ENCODE measurements at places on chromosomes 6 and 20.

- no peak for DNase-seq
Measured at GRCh38 chr6:45052325-45052724, 275.8 kb upstream of the RUNX2 start.

- no peak for DNase-seq
Measured at GRCh38 chr6:4935486-4935885, 68.4 kb downstream of the RPP40 start.

DNA sequence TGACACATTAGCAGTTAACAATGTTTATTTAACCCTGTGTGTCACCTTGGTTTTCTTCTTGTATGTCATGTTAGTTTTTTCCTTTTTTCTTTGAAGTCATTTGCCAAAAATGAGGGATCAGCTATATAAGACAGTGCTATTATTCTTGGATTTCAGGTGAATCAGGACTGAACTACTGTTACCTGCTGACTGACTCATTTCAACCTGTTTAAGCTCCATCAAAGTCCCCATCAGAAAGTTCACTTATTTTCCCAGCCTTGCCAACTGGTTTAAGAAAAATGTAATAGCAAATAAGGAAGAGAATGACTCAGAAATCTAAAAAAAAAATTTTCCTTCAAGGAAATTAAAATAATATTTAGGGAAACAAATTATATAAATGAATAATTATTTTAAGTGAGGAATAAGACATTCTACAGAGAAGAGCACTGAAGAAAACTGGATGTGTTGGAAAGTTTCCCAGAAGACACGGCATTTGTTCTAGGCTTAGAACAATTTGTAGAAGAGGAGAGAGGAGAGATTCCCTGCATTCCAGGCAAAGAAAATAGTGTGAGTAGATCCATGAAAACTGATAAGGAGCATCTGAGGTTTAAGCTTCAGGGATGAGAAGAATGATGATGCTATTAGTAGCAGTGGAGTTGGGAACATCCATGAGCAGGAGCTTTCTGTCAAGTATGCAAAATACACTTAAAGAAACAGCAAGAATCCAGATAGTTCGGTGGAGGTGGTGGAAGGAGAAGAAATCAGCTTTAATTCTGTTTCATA lies 84.9 kb upstream of the SIM1 start:
- DNase-seq: peak; percentile 28

GRCh38 chr6:119349361-119350201 lies at the start of gene MAN1A1:
Gene MAN1A1 (minus strand): TSS chr6:119349761. CDS start chr6:119349065, 696 bp downstream.
- peak; percentile 87 for DNase-seq

GRCh38 chr6:56222499-56222898 lies 24.9 kb downstream of the COL21A1 start:
- DNase-seq: peak; percentile 69

GRCh38 chr6:111553580-111553979 lies 52.1 kb downstream of the TRAF3IP2 start:
- no peak for DNase-seq

GRCh38 chr6:8429821-8430220 lies 5.5 kb downstream of the SLC35B3 start:
- DNase-seq: no peak

DNA sequence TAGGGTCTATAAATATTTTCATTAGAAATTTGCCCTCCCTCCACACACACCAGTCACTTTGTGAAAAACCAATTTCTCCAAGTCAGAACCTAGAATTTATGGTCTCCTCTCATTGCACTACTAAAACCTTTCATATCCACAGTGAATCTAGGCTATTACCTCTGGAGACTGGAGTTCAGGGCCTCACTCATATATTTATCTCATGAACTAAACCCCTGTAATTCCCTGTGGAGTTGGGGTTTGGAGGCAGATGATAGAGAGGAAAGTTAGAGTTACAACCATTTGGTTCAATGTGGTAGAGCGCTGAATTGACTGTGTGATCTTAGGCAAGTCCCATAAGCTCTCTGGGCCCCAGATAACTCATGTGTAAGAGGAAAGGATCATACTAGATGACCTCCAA lies 18.2 kb upstream of the CEP85L start:
- DNase-seq: no peak

GRCh38 chr6:116682334-116682712 lies 1.3 kb downstream of the KPNA5 start:
- peak; percentile 56 for DNase-seq

- DNase-seq: peak; percentile 32
Measured at GRCh38 chr6:34638834-34639736, 57.5 kb downstream of the ILRUN start.

GRCh38 chr6:151452750-151453427 lies 963 bp upstream of the RMND1 start:
- peak; percentile 66 for DNase-seq

DNA sequence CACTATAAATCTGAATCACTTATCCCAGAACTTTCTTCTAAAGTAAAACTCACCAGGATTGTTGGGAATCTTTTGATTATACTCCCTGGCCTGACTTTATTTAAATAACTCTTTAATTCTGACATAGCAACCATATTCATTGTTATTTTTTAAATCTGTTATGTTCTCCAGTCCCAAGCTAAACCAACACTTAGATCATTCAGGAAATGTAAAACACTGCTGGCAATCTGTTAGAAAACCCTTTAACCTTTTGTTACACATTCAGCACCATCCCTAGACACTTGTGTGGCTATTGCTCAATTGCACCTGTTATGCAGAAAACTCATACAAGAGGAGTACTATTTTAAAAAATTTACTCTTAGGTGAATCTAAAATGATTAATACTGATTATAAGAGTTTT lies 101.8 kb upstream of the NHSL1 start:
- peak; percentile 51 for DNase-seq

DNA sequence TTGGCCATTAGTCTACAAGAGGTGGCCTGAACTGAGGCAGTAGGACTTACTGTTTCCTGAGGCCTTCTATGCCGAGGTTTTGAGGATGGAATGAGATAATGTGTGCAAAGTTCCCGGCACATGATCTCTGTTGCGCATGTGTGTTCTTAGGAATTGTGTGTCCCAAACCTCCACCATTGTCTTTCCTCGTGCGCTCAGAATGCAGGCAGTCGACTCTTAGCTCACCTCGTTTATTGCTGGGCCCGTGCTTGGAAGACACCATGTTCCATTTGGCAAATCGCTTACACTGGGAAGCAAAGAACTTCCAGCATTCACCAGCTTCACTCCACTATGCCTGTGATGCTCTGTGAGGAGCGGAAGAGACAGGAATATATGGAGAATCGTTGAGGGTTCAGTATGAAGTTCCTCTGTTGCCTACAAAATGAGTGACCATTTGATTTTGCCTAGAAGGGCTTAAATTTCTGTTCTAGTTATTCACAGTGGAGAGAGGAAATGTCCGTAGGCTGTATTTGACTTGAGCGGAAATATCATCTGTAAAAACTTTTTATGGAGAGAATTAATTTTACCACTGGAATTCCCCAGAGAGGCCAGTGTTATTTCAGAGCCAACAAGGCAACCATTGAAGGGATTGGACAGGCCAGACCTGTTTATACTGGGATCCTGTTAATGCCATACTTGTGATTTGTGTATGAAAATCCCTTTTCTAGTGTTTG lies 75.7 kb upstream of the CLDN20 start:
- peak; percentile 5 for DNase-seq

- no peak for DNase-seq
Measured at GRCh38 chr6:55578537-55579363, at the start of gene HMGCLL1. Gene HMGCLL1 (minus strand): TSS chr6:55579192. CDS start chr6:55579055, 137 bp downstream.

DNA sequence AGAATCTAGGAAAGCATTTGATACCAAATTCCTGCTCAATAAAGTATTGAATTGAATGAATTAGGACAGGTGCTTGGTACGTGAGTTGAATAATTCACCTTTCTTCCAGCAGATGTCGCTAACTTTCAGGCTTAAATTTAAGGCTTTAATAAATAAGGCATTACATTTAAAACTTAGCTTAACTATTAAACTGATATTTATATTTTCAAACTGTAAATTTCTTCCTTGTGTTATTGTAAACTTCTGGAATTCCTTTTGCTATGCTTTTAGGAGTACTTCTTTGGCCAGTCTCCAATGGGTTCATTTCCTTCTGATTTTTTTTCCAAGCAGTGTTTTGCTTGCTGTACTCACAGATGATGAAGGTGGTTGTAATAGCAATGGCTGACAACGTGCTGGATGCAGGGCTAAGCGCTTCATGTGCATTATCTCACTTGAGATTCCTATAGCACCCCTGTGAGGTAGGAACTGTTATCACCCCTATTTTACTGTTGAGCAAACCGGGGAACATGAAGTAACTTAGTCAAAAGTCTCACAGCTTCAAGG lies 71.3 kb upstream of the SLC2A12 start:
- peak; percentile 81 for DNase-seq

- no peak for DNase-seq
Measured at GRCh38 chr6:109801794-109802193, 110.7 kb downstream of the FIG4 start.

DNA sequence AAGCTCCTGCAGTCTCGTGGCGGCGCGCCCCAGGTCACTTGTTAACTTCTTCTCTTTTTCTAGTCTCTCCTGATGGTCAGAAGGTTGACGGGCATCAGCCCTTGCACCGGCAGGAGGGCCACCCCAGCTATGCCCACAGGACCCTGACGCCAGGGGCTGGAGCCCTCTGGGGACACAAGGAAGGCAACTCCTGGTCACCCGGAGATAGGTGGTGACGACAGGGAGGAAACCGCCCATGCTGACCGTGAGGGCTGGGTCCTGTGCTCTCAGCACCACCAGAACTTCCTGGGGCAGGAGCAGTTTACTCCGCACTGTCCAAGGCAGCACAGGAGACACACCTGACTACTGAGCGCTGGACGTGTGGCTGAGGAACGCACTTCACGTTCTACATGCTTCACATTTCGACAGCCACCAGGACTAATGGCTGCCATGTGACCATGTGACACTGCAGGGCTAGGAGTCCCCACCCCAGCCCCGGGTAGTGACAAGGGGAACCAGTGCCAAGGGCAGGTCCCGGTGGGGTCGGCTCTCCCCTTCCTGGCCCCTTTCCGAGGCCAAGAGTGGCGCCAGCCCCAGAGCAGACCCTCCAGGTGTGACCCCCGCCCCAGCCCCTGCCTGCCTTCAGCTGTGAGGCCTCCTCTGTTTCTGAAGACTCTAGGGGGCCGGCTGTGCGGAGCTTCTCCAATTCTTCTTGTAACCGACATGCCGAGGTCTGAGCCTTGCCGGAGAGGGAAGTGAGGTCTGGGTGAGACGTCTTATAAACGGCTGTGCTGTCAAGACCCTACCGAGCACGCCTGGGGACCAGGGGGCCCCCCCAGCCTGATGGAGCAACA lies 45.2 kb downstream of the DSTN start:
- DNase-seq: no peak

- DNase-seq: peak; percentile 70
Measured at GRCh38 chr6:43575105-43575771, 600 bp downstream of the XPO5 start.

DNA sequence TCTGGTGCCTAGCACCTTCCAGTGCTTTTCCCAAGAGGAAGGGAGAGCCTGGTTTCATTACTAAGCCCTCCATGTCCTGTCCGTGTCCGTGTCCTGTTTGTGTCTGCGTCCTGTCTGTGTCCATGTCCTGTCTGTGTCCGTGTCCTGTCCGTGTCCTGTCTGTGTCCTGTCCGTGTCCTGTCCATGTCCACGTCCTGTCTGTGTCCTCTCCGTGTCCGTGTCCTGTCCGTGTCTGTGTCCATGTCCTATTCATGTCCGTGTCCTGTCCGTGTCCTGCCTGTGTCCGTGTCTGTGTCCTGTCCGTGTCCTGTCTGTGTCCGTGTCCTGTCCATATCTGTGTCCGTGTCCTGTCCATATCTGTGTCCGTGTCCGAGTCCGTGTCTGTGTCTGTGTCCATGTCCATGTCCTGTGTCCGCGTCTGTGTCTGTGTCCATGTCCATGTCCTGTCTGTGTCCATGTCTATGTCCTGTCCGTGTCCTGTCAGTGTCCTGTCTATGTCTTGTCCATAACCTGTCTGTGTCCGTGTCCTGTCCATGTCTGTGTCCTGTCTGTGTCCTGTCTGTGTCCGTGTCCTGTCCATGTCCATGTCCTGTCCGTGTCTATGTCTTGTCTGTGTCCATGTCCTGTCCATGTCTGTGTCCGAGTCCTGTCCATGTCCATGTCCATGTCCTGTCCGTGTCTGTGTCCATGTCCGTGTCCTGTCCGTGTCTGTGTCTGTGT lies 54.4 kb upstream of the BHLHE23 start:
- DNase-seq: no peak

DNA sequence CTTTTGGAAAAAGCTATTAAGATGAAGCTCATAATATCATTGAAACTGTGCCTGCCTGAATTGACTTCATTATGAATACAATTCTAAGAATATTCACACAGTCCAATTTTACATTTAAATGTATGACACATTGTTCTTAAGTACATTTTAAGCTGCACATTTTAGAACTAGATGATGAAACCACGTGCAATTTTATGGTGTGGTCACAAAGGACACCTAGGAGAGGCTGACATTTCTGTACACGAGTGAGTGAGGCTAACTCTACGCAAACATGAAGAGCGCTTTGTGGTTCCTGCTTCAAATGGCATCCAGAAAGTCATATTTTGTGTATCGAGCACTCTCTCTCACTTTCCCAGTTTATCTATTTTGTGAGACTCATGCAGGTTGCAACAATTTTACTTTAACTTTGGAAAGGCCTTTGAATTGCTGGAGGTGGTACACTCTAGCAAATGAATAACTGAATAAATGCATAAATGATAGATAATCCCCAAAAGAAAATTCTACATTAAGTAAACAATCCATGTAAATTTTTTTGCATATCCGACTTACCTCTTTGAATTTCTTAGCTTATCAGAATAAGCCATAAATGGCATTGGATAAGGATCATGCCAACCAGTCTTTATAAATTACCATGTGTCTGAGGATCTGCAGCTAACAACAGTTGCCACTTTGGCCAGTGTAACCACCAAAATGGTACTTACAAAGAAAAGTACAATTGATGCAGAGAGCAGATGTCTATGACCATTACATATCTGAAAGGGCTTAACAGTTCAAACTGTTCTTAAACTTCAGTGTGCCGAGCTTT lies 97.3 kb downstream of the NRSN1 start:
- DNase-seq: peak; percentile 27

DNA sequence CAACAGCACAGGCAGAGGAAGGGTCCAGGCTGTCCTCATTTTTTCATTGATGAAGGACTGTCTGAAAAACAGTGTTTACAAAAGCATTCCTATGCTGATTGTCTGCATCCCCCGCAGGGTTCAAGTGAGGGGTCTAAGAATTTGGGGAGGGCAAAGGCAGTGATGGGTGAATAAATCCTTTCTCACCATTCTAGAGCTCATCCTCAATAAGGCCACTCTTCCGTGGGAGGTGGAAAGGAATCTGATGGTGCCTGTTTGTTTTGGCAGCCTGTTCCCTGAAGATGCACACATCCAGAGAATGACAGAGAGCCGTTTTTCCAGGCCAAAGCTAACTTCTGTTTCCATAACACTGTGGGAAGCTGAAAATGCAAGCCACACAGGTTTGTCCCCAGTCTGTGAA lies 164.5 kb downstream of the MOXD1 start:
- peak; percentile 72 for DNase-seq

DNA sequence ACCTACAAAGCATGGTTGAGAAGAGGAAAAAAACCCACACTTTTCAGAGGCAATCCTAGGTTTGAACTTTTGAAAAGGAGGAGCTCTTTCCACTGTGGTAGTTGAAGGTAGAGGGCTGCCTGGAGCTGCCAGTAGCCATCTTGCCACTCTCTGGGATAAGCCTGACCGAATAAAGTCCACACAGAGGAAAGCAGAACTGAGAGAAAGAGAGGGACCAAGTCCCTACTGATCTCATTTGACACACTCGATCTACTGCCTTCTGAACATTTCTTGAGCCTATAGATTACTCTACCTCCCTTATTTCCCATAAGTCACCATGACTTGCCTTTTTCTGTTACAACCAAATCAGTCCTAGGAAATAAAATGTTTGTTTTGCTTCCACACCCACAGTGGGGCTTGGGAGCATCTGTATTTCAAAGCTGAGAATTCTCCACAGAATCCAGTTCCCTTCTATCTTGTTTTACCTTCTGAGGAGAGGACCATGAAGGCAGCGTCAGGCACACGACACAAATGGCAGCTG lies 147.0 kb upstream of the PTPRK start:
- DNase-seq: no peak
